ACHN (cell line): ENCODE measurements at places on chromosomes 13 and 19.

DNA sequence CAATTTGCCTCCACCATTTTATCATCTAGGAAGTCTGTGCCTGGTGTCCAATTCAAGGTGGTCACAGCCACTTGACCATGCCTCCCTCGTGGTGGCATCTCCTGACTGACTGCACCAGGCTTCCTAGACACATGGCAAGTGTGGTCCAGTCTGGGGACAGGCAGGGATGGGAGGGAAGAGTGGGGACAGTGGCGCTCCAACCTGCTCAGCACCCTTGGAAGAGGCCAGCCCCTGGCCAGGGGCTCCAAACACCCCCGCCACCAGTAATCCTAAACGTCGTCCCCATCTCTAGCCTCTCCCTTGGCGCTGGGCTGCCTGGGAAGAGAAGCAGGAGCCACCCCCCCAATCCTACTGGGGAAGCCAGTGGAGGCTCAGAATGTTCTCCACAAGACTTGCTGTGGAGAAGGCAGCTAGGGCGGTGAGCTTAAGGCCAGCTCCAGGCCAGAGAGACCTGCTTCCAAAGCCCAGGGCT is 2.7 kb downstream of the RPL36 start:
- no peak for DNase-seq

GRCh38 chr13:113489549-113490495 is 689 bp downstream of the DCUN1D2 start:
- peak; percentile 65 for DNase-seq

DNA sequence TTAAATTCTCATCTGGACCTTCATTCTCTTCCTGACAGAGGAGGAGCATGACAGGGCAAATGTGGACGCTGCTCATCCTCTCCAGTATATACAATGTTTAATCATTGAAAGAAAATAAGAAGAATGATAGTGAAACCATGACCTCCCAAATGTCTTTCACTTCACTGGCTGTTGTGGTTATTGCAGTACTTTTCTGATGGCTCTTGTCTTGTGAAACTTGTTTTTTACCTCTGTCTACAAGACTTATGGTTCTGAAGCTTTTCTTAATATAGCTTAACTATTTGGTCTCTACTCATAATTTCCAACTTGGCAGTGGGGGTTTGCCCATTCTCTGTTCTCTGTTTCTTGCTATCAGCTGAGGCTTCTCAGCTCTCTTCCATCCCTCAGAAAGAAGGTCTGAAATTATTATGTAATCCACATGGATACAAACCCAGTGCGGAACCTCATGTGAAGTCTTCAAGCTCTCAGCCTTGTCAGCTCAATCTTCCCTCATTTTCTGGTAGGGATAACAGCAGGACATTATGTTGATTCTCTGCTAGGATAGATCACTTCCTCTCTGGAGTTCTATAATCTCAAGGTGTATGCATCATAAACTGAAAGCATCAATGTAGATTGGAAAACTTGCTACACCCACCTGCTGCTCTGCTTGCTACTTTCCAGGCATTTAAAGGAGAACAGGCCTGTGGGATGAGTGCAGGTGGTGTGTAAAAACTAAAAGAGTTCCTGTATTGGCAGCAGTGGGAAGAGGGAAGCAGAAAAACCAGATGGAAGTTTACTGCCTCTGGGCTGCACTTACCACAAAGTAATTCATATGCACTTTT is 250.3 kb upstream of the HTR2A start:
- no peak for DNase-seq

GRCh38 chr13:91660076-91660415 is 261.6 kb downstream of the GPC5 start:
- no peak for DNase-seq

DNA sequence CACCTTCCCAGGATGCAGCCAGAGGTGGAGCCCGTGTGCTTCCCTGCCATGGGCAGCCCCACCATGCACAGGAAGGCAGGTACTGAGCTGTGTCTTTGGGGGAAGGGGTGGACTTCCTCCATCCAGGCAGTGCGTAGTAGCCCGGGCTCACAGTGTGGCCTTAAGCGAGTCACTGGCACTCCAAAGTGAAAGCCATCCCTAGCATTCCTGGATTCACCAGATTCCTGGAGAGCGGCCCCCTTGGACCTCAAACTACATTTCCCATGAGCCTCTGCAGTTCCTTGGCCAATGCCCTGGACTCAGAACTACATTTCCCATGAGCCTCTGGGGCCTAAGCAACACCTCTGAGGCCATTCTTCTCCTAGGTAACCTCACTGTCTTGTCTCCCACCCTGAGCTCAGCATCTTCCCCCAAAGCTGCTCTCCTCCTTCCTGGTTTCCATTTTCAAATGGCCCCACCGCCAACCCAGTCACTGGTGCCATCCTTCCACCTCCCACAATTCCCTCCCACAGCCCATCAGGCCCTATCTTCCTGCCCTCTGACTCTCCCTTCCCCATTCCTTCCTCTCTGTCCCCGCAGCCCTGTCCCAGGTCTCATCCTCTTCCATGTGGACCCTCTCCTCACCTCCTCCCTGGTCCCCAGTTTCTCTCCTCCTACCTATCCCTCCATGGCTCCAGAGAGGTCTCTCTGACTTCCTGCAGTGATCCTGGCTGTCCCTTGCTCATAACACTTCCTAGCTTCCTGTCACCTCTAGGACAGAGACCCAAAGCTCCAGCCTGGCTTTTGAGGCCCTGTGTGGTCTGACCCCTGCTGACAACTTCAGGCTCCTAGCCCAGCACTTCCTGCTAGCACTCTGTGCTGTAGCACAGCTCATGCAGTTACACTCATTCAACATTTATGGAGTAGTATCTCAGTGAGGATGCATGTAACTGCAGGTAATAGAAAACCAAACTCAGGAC is at the start of gene C19orf81:
TSS of gene C19orf81 (plus strand) at position 13 of the 959 bp plus-strand sequence. CDS start at position 13, 0 bp downstream.
- DNase-seq = peak; percentile 37

GRCh38 chr13:44927968-44928367 is 61.3 kb downstream of the NUFIP1 start:
- no peak for DNase-seq

GRCh38 chr13:48159826-48160225 is 64.9 kb upstream of the MED4 start:
- peak; percentile 33 for DNase-seq

DNA sequence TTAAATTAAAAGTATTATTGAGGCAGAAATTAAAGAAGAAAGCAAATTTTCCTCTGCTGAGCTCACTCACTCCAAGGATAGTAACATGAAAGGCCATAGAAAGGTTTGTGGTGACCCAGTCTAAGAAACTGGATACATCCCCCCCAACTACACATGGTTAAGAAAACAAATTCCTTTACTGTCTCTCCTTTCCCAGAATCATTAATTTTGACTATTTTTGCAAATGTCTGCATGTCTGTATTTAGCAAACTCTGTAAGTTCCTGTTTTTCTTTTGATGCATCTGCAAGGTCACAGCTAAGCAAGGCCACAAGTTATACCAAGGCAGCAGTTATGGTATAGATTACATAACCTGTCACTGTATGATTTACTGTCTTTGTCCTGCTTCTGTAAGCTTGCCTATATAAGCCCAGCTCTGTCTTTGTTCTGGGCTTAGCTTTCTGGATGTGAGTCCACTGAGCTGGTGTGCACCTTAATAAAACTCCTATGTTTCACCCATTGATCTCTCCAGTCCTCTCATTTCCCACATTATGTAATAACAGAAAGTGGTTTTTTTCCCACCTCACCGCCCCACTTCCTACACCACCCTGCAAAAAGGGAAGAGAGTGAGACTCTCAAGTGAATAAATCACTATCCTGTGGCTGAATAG is 8.5 kb upstream of the ZNF83 start:
- DNase-seq = no peak

- no peak for DNase-seq
Observed at GRCh38 chr13:85896516-85897450, 97.6 kb upstream of the SLITRK6 start.

- no peak for DNase-seq
Observed at GRCh38 chr13:99311137-99311536, 3.9 kb upstream of the GPR183 start.

GRCh38 chr19:29781386-29782259 is 30.2 kb upstream of the CCNE1 start:
- DNase-seq = no peak

GRCh38 chr13:44280456-44280855 is 93.2 kb upstream of the SERP2 start:
- peak; percentile 75 for DNase-seq

DNA sequence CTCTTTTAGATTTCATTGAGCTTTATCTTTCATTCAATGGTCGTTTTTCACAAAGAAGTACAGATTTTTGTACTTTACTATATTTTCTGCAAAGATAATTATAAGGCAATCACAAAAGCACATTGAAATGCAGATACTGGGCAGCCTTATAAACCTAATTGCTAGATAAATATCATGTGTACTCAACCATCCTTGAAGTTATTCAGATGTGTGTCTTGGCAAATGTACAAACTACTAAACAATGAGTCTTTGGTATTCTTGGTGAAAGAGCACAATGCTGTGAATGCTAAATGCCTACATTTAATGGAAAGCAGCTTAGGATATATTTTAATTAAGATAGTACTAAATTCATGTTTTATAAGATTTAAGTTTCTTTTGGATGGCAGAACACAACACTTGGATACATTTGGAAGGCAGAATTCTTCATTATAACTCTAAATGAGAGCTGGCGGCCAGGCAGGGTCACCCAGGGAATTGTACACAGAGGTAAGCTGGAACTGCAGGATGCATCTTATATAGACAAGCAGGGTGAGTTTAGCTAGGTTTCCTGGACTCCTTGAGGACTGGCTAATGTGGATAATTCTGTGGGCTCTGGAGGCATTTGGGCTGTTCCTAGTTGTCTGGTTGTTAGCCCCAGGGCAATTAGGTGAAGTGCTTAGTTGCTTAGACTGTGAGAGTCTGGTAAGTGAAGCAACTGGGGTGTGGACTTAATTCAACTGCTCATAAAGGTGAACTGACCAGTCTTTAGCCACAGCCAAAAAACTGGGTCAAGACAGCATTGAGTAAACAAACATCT is 286.6 kb downstream of the PCDH20 start:
- no peak for DNase-seq

DNA sequence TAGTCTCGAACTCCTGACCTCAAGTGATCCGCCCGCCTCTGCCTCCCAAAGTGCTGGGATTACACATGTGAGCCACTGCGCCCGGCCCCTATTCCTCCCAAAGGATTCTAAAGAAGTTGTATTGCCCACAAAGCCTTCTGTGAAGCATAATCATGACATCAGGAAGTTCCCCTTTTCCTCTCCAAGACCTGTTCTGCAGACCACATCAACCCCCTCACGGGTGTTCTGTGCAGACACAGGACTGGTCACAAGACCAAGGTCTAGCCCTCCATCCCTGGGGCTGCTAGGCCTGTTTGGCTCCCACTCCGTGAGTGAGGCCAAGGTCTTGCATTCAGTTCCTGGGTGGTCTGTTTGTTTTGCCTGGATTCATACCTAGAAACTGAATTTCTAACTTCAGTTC is 178.1 kb downstream of the FLT1 start:
- no peak for DNase-seq

DNA sequence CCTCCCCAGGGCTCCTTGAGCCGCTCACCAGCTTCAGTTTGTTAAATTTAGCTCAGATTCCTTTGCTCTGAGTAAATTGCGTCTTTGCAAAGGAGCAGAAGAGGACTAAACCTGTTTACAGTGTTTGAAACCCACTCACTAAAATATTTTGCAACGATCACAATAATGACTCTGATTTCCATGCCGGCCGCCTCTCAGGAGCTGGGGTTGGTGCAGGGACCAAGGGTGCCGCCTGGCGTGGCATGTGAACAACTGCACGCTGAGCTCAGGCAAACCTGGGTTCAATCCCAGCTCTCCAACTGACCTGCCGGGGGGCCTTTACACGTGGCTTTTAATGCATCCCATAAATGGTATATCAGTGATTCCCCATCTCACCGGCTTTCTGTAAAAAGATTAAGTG is 68.7 kb upstream of the CACNA1A start:
- no peak for DNase-seq

GRCh38 chr13:106471957-106472543 is 63.4 kb downstream of the EFNB2 start:
- DNase-seq = peak; percentile 83

DNA sequence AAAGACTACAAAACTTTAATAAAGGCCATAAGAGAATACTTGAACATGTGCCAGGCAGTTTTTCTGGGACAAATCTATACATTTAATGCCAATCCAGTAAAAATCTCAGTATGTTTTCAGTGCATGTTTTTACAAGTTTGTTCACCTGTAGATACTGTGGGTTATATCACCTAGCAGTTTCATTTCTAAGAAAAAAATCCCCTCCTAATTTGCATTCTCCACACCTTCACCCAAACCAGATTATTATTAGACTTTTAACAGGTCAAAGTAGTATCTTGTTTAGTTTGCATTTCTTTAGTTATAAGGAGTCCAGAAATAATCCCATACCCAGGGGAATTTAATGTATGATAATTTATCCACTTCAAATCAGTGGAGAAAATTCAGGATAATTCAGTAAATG is 17.0 kb upstream of the LPAR6 start:
- no peak for DNase-seq

DNA sequence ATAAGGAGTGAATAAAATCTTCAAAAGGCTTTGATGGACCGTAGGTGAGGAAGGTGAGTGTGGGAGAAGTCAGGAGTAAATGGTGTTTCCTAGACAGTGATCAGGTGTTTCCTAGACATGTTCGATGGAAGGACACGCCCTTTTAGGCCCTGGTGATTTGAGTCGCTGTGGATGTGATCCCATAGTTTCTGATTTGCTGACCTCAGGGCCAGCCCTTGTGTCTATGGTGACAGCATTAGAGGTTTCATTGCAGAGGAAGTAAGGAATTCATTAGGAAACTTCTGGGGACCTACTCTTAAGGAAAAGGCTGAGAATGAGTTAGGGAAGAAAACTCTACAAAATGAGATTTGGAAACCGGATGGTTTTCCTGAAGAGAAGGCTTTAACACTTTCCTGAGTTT is 31.5 kb upstream of the RNF113B start:
- no peak for DNase-seq

GRCh38 chr13:95722241-95722640 is 45.3 kb downstream of the DNAJC3 start:
- no peak for DNase-seq

DNA sequence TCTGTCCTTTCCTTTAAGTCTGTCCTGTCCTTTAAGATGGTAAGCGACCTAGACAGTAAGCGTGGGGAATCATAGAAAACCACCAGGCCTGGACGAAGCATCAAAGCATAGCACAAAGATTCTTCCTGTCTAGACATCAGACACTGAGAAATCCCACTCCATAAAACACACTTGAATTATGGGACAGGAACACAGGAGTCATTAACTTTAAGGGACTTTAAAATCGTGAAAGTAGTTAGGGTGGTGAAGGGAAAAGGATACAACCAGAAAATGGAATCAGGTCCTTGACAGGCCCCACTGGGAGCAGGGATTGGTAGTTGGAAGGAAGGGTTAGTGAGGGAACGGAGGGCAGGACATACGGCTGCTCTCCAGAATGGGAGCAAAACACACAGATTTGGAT is 31.6 kb upstream of the C1QTNF9 start:
- no peak for DNase-seq

- no peak for DNase-seq
Observed at GRCh38 chr13:35684432-35684831, 207.9 kb upstream of the MAB21L1 start.

GRCh38 chr19:6062274-6062673 is 48.0 kb downstream of the RFX2 start:
- DNase-seq = no peak

GRCh38 chr13:27679396-27679795 is 57.7 kb downstream of the POLR1D start:
- no peak for DNase-seq

GRCh38 chr13:97539651-97540610 is 106.0 kb downstream of the RAP2A start:
- DNase-seq = no peak
